ENCODE measurements at places on chromosomes 3 and 15.

DNA sequence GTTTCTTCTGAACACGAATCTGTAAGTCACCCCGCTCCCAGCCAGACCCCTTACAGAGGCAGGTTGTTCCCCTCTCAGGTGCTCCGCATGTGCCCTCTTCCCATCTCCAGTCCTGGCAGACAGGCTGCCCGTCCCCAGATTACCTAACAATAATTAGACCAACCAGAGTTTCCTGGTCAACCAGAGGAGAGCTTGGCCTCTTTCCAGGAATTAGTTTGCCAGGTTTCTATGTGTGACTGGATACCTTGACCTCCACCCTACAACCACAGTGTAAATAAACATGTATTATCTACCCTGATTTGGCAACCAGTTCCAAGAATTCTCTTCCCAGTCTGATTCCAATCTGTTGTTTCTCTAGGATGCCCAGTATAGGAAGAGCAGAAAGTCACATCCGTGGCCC, 178.0 kb upstream of the UMPS start:
- no peak for DNase-seq

- peak; percentile 81 for DNase-seq
These were observed 119.0 kb upstream of the RASGRP1 start for GRCh38 chr15:38683382-38684242.

- DNase-seq, result no peak
These were observed 363.6 kb downstream of the NR2F2 start for GRCh38 chr15:96693990-96694517.

- DNase-seq, result no peak
These were observed 29.3 kb upstream of the POLR2M start for GRCh38 chr15:57677204-57677603.

DNA sequence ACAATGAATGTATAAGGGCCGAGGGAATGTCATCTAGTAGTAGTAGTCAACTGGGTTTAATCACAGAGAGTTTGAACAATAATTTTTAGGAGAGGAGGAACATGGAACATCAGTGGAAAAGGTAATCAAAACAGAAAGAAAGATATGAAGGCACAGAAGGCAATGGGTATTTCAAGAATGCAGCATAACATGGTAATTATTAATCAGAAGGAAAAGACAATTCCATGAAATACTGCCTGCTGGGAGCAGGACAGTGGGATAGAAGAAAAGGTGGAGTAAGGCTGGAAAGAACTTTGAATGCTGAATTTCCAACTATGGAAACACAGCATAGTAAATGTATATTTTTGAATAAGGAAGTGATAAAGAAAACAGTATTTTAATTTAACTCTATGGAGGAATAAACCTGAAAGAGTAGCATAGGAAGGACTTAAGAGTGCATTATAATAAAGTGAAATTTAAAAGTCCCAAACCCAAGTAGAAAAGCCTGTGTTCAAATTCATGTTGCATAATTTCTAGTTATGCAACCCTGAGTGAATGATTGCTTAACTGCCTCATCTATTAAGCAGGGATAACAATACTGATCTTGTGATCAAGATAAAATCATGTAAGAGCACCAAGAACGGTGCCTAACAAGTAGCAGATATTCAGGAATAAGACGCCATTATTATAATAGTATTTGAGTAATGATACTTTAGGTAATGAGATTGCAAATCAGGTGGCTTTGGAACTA, 357.7 kb downstream of the TBC1D5 start:
- DNase-seq, result no peak

DNA sequence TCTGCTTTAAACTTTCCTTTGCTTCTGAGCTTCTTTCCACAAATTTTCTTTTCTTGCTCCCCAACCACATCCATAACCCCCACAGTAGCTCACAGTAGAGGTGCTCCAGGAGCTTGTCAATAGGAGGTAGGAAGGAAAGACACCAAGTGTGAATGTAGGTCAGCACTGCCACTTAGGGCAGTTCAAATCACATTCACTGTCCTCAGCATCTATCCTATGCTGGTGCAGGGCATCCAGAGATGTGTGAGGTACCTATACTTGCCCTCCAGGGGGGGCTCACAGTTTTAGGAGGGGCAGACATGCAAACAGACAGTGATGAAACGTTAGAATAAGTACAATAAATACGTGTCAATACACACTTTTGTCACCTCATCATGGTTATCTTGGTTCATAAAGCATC, 1.5 kb upstream of the SPSB4 start:
- DNase-seq, result no peak

DNA sequence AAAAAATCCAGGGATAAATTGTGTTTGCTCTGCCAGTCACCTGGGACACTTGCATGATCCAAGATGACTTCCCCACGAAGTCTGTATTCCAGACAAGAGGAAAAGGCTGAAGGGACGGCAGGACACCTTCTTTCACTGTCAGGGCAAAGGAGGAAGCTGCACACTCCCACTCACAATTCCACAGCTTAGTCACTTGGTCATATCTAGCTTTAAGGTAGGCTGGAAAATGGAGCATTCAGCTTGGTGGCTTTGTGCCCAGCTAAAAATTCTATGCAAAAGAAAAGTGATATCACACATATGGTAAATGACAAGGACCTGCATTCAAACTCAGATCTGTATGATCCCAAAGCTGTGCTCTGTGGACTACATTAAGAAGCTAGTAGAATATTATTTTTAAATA, 109.2 kb upstream of the TPM1 start:
- DNase-seq, result no peak

GRCh38 chr3:43017004-43017403, 37.9 kb downstream of the GASK1A start:
- DNase-seq, result no peak

DNA sequence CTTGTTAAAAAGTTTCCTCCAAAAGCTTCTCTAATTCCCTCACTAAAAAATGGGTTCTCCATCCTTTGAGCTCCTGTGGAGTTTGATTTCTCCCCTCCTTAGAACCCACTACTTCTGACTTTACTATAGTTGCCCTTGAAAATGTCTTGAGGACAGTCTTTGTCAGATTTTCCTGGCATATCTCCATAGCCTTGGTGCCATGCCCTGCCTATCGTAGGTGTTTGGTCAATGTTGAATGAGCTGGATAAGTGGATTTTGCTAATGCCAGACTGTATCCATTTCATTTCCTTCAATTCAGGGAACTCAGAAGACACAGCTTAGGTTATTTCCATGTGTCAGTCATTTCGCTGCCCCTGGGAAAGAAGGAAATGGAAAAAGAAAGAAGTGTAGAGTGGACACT, 40.6 kb downstream of the TMEM266 start:
- no peak for DNase-seq

- DNase-seq, result no peak
These were observed 7.8 kb downstream of the MELTF start for GRCh38 chr3:197021729-197022404.

DNA sequence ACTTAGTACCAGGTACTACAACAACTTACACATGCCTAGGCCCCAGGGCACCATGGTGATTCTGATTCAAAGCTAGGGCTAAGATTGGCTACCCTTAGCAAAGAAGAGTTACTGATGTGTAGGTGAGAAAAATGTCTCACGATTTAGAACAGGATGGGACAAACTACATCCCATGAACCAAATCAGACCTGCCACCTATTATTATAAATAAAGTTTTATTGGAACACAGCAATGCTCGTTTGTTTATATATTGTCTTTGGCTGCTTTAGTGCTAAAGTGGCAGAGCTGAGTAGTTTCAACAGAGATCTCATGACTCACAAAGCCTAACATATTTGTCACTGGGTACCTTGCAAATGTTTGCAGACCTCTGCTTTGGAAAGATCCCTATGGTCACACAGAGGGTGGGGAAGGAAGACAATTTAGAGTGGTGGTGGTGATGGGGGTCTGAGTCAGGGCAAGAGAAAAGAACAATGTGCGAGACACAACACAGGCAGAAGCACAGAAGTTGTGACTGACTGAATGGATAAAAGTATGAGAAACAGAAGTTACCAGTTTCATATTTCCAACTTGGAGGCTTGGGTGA, 770.6 kb upstream of the CFAP20DC start:
- no peak for DNase-seq

DNA sequence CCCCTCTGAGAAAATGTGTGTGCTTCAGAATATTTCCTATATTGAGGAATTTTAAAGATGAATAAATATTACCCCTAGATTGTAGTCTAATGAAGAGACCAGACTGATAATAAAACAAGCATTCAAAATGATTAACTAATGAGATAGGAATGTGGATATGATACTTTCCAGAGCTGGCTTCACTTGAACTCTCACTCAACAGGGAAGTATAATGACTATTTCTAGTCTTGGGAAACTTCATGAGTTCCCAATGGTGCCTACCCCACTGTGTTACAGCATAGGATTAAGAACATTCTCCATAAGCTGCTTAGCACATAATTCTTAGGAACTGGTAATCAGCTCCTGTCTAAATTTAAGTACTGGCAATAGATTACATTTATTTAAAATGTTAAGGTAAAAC, 261.5 kb upstream of the ZNF385D start:
- DNase-seq, result no peak

DNA sequence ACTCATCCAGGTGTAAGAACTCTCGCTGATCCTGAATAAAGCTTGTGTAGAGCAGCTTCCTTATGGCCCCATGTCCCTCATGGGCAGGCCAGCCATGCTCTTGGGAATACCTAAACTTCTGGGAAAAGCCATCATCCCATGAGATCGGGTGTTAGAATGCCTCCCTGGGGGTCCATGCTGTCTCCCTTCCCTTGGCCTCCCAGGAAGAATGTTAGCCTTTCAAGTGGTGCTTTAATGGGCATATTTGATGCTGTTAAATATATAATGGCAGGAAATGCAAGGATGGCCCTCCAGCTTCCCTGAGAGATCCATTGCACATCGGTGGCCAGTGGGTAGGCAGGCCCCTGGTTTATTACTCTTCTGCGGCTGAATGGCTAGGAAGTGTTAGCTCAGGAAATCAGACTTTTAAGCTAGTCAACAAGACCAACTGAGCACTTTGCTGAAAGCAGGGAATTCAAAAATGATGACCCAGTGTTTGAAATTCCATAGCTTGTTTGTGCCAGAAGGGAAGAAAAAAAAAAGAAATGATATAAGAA, 60.5 kb upstream of the LRTM1 start:
- no peak for DNase-seq

- no peak for DNase-seq
These were observed 29.9 kb downstream of the PDIA5 start for GRCh38 chr3:123096731-123097130.
